Left lung (tissue), 14 donors: ENCODE measurements at places on chromosomes 2 and 18. TPM values are rescaled to one million over a fixed set of nuclear protein-coding genes. Genes with fewer than 3 reads are reported as not detected.

GRCh38 chr2:188766471-188766856 lies 207.7 kb upstream of the COL3A1 start:
- no peak for DNase-seq

DNA sequence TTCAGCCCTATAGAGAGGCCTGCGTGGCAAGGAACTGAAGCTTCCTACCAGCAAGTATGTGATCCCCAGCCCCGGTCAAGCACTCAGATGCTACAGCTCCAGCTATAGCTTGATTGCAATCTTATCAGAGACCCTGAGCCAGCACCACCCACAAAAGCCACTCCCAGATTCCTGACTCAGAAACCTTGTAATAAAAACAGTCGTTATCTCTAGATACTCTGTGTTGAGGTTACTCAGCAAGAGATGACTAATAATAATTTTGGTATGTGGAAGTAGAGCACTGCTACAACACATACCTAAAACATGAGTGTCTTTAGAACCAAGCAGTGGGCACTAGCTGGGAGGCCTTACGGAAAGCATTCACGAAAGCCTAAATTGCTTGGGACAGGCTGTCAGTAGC lies 216.9 kb downstream of the UXS1 start:
- DNase-seq: no peak

GRCh38 chr18:13187498-13187897 lies 31.1 kb upstream of the LDLRAD4 start:
- DNase-seq: no peak

The ARHGAP28 gene
- total RNA-seq: 18.9 TPM

The IL36B gene
- not detected for total RNA-seq

GRCh38 chr2:36921984-36922383 lies 44.4 kb downstream of the STRN start:
- DNase-seq: no peak

The MGAT4A gene
- total RNA-seq: 51.7 TPM

The LYG2 gene
- total RNA-seq: not detected

The C1QL2 gene
- not detected for total RNA-seq

The CNDP2 gene
- total RNA-seq: 242 TPM

The FIGN gene
- 4.9 TPM for total RNA-seq

- no peak for DNase-seq
These were observed 100.7 kb downstream of the ANKRD44 start for GRCh38 chr2:197209742-197210408.

DNA sequence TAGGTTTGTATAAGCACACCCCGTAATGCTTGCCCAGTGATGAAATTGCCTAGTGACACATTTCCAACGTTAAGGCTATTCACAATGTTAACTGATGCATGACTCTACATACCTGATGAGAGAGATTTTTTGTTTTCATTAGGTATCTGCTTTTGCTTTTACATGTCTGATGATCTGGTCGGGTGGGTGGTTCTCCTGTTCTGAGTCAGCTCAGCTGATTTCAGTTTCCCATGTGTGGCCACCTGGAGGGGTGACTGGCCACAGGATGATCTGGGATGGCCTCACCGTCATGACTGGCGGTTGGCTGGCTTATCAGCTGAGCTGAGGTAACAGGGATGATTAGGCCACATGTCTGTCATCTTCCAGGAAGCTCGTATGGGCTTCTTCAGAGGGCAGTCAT lies 33.8 kb upstream of the ACYP2 start:
- no peak for DNase-seq

The STAT4 gene
- 4.5 TPM for total RNA-seq

The UGT1A3 gene
- not detected for total RNA-seq

GRCh38 chr2:178550352-178550751 lies 70.1 kb downstream of the PLEKHA3 start:
- DNase-seq: no peak

DNA sequence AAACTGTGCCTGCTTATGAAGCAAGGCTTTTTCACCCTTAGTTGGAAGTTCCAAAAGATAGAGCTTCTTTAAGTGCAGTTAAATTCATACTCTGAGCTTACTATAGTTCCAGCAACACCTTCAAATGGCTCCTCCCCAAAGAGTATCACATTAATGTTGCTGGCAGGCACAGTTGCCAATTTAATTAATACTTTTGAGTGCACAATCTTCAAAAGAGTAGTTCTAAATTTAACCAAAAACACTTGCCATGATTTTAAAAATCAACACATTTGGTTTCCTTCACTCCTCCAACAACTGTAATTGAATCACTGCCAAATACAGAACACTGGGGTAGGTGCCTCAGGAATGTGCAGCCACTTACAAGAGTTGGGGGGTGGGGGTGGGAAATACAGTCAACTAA lies 150.6 kb upstream of the UBE2E3 start:
- no peak for DNase-seq

GRCh38 chr18:57167617-57168308 lies 20.9 kb downstream of the BOD1L2 start:
- no peak for DNase-seq

The NCKAP5 gene
- 9.3 TPM for total RNA-seq

The MAP4K3 gene
- 26.0 TPM for total RNA-seq

The TBC1D8 gene
- total RNA-seq: 11.7 TPM

The C1GALT1C1L gene
- total RNA-seq: 0.41 TPM

DNA sequence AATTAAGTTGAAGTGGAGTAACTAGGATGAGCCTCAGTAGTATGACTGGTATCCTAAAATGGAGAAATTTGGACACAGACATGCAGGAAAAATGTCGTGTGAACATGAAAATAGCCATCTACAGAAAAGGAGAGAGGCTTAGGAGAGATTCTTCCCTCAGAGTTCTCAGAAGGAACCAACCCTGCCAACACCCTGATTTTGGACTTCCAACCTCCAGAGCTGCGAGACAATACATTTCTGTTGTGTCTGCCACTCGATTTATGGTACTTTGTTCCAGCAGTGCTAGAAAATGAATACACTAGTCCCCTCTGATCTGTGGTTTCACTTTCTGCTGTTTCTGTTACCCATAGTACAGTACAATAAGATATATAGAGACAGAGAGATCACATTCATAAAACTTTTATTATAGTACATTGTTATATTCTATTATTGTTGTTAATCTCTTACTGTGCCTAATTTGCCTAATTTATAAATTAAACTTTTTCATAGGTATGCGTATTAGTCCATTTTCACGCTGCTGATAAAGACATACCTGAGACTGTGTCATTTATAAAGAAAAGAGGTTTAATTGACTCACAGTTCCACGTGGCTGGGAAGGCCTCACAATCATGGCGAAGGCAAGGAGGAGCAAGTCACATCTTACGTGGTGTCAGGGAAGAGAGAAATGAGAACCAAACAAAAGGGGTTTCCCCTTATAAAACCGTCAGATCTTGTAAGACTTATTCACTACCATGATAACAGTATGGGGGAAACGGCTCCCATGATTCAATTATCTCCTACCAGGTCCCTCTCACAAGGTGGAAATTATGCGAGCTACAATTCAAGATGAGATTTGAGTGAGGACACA lies 41.3 kb downstream of the PLEKHA3 start:
- no peak for DNase-seq

The SNED1 gene
- 36.4 TPM for total RNA-seq

DNA sequence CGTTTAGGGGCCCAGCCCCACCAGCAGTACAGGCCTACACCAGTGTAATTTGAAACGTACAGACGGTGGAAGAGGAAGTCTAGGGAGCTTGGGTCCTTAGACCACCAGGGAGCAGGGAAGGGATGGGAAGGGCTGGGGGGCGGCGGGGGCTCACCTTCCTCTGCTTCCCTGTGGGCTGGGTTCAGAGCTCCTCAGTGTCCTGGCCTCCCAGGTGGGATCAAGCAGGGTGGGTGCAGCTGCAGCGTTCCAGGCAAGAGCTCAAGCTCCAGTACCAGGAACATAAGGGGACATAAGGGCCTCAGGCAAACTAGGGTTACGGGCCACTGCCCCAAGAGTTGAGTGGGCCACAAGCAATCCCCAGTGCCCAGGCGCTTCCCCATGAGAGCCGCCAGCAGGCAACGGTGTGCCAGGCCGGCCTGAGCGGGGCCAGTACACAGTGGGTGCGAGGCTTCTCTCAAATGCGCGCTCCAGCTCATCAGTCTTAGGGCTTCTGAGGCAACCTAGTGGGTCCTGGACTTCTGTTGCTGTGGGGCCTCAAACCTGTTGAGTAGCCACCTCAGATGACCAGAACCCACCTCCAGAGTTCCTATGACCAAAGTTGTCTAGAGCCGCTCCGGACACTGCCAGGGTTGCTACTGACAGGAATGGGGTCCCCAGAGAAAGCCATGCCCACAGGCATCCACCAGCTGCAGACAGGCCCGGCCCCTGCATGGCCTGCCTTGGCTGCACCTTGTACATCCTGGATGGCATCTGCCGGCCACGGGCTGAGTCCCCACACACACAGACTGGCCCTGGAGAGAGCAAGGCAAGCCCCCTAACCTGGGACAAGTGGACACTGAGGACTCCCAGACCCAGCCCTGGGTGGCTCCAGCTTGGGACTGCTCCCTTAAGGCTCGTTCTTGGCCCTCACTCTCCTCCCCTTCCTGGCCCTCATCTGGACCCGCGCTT lies 5.2 kb downstream of the ANKRD23 start:
- no peak for DNase-seq

DNA sequence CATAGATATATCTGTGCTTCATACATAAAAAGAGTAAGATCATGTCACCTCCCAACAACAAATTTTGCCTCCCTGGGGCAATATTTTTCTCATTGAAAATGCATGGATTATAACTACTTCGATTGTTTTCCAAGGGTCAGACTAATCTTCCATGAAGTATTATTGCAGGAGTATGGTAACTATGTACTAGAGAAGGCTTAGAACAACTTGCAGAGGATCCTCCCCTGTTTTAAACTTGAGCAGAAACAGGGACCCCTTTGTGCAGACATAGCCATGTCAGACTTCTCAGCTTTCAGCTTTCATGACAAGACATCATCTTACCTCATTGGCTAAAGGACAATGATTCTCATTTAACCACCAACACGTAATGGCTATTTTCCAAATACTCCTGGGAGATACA lies 13.2 kb upstream of the RAB27B start:
- no peak for DNase-seq

DNA sequence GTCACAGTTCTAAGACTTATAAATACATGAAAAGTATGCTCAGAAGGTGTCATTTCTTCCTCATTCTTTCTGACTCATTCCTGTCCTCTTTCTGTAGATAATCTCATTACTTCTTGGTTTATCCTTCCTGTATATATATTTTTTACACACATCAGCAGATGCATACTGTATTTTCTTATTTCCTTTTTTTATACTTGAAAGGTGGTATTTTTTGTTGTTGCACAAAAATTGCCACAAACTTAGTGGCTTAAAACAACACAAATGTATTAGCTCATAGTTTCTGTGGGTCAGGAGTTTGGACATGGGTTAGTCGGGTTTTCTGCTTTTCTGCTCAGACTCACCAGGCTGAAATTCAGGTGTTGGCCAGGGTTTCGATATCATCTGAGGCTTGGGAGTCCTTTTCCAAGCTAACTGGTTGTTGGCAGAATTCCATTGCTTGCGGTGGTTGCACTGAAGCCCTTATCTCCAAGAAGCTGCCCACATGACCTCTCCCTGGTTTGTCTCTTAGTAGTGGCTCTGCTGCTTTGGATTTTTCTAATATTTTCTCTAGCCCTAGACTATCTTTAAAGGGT lies 162.6 kb downstream of the FMNL2 start:
- no peak for DNase-seq

GRCh38 chr2:185970148-185970852 lies 231.7 kb downstream of the FSIP2 start:
- DNase-seq: no peak

GRCh38 chr2:10417551-10418335 lies 30.4 kb downstream of the ODC1 start:
- DNase-seq: no peak

The GLI2 gene
- total RNA-seq: 8.5 TPM

DNA sequence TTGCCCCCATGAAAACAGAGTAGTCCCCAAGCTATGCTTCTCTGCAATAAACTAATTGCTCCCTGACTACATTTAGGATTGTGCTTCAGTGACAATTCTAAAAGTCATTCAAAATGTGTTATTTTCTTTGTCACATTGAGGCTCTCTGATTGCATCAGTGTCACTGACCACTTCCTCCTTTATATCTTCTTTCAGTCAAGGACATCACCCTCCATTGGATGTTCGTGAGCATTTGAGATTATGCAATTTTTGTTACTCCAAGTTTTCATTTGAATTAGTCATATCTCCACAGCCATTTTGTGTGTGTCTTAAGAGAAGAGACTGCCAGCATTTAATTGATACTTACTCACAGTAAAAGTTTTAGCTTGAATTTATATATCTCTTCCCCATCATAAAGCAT lies 780.8 kb upstream of the GCFC2 start:
- DNase-seq: no peak

The SERPINE2 gene
- 21.7 TPM for total RNA-seq

- no peak for DNase-seq
These were observed 117.9 kb downstream of the ETAA1 start for GRCh38 chr2:67515056-67515455.

The BCL11A gene
- 7.3 TPM for total RNA-seq

DNA sequence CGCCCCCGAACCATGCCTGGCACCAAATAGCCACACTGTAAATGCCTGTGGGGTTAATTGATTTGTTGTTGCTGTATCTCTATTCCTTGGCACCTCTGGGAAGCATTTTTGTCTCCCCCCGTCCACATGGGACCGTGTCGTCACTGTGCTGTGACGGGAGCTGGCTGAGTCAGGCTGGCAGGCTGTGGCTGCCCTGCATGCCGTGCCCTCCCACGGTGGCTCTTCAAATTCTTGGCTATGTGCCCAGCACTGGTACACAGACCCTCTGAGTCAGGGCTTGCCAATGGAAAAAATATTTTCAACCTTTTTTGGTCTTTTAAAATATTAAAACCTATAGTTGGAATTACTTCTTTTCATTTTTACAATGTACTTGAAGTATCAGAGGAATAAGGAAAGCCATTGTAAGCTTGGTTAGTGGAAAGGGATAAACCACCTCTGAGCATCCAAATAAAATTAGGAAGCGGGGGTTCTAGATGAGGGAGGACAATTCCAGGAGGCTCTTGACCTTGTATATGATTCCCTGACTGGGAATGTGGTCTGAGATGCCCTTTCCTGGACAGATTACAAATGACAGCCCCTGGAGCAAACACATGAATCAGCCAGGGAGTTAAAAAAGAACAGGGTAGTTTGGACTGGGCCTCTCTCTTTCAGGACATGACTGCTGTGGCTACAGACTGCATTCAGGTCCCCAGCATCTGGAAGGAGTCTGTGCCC lies 59.4 kb downstream of the DGKD start:
- no peak for DNase-seq

- no peak for DNase-seq
These were observed 394.5 kb upstream of the HNRNPA3 start for GRCh38 chr2:176818076-176818475.

The SCYGR5 gene
- total RNA-seq: not detected

DNA sequence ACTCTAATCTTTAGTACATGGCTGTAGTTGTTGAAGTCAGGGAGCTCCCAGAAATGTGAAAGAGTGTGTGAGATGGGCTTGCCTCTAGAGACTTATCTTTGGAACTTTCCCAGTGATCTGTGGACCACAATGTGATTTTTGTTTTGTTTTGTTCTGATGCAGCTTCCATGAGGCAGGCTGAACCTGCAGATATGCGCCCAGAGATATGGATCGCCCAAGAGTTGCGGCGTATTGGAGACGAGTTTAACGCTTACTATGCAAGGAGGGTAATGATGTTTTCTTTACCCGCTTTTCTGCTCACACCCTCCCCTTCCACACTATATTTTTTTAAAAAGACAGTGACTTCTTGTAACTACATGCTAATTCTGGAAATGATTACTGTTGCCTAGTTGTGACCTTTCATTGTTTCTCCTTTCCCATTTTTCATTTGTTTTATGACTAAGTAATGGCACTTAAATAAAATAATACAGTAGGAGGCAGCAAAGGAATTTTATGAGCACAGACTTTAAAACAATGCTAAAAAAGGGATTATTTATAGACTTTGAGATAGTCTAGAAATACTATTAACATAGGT lies 29.3 kb downstream of the BCL2L11 start:
- no peak for DNase-seq

The SCG2 gene
- total RNA-seq: 0.71 TPM
